Mesendoderm (in vitro differentiated cells): ENCODE measurements at places on chromosomes 3 and 15.

GRCh38 chr3:48738926-48739616 lies 22.1 kb upstream of the IP6K2 start:
- no peak for DNase-seq

- DNase-seq, result no peak
Observed at GRCh38 chr3:61802772-61803171, 241.4 kb downstream of the PTPRG start.

- DNase-seq, result peak; percentile 45
Observed at GRCh38 chr15:83327041-83327440, 42.6 kb upstream of the BNC1 start.

DNA sequence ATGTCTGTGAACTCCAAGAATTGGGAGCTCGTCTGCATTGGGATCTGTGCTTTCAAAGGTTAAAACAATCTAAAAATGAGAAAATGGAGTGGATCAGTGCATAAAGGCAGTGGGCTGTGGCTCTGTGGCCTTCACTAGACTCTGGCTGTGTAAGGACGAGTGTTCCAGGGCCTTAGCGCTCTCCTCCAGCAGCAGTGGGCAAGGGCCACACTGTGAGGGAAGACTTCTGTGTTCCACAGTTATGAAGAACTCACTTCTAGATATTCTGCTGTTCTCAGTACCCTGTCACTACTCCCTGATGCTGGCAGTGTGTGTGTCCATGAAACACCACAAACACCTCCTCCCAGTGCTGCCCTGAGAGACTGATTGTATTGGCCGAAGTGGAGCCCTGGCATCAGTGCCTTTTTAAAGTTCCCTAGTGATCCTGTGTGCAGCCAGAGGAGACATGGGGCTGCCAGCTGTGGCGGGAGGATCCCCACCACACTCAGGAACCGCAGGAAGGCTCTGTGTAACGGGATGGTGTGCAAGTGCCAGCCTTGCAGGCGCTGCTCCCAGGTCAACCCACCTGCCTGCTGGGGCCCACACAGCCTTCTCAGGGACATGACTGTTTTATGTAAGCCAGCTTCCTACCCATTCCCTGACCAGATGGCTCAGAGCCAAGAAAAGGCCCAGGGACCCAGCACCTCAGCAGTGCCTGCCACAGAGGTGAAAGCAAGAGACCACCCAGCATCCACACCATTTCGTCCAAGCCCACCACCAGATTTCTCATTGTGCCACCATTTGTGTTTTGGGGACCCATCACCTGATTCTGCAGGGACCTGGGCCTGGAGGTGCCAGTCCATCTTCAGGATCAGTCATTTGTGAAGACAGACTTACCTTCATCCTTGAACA lies 40.4 kb downstream of the ABTB1 start:
- no peak for DNase-seq

GRCh38 chr3:64578062-64578770 lies 109.6 kb downstream of the ADAMTS9 start:
- no peak for DNase-seq

DNA sequence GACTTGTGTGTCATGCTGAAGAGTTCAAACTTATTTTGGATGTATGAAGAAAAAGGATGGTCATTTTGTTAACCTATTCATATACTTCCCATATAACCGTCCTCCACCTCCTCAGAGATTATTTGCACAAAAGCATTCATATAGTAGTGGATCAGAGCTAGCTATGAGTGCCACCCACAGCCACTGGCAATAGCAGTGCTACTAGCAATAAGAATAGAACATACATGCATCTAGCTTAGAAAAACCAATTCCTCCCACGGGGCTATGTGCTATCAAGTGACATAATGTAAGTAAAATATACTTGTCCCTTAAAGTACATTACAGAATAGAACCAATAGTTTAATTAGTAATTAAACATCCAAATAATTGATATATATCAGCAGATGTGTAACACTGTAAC lies 10.3 kb upstream of the ZBED2 start:
- no peak for DNase-seq

GRCh38 chr15:29795610-29796009 lies 26.7 kb downstream of the TJP1 start:
- no peak for DNase-seq

GRCh38 chr3:73784686-73785392 lies 160.1 kb upstream of the PDZRN3 start:
- DNase-seq, result no peak

GRCh38 chr3:156211583-156211982 lies 91.2 kb downstream of the KCNAB1 start:
- DNase-seq, result no peak

DNA sequence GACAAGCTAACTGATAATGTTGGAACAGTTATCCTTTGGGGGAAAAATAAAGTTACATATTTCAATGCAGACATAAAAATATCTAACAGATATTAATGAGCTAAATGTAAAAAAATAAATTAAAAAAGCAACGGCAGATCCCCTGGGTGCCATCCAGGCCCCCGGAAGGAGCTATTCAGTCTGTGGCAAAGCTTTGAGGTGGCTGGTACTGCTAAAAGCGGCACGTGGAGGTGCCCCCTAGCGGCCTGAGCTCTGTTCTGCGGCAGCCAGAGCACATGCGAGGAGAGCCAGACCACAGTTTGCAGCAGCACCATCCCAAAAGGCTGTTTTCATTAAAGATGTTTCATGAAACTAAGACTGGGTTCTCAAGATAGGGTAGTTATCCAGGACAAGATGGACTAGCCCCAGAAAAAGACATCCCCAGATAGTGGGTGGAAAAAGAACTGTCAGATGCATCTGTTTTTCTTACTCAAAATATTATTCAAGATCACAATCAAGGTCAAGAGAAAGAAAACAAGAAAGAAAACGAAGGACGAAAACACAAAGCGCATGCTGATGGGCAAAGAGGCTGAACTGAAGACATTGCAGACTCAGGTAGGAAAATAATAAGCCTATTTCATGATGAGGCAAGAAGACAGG lies 18.7 kb downstream of the AP3S2 start:
- peak; percentile 75 for DNase-seq

GRCh38 chr3:128997486-128998133 lies 3.5 kb upstream of the EFCC1 start:
- DNase-seq, result no peak

GRCh38 chr3:64501298-64501906 lies 186.4 kb downstream of the ADAMTS9 start:
- no peak for DNase-seq

- DNase-seq, result peak; percentile 60
Observed at GRCh38 chr3:82355228-82355627, 593.8 kb upstream of the GBE1 start.

DNA sequence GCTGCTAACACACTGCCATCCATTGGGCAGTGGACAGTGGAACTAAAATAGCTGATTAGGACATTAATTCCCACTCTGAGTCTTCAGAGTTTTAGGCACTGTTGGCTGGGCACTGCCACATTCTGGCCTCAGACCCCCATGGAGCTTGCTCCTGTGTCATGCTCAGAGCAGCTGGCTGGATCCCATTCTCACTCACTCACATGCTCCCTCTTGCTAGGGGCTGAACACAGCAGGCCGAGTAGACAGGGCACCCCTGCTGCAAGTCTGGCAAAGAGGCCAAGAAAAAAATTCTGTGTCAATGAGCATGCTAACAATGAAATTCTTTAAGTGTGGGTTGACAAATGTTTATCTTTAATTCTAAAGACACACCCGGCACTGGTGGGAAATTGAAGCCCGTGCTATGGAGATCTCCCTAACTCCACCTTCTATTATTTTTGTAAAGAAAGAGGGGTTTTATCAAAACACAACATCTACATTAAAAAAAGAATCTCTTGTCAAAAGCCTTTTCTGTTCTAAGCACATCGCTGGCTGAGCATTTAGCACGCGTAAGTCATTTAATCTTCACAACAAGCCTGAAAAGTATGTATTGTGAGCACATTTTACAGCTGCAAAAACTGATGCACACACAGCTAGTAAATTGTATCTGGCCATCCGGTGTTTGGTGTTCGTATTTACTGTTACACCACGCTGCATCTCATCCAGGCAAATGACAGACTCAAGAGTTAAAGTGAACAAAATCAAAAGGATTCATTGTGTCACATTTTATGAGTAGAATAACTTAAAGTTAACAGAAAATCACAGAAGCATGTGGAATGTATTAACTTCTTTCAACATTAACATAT lies 362.1 kb downstream of the PLOD2 start:
- peak; percentile 50 for DNase-seq

DNA sequence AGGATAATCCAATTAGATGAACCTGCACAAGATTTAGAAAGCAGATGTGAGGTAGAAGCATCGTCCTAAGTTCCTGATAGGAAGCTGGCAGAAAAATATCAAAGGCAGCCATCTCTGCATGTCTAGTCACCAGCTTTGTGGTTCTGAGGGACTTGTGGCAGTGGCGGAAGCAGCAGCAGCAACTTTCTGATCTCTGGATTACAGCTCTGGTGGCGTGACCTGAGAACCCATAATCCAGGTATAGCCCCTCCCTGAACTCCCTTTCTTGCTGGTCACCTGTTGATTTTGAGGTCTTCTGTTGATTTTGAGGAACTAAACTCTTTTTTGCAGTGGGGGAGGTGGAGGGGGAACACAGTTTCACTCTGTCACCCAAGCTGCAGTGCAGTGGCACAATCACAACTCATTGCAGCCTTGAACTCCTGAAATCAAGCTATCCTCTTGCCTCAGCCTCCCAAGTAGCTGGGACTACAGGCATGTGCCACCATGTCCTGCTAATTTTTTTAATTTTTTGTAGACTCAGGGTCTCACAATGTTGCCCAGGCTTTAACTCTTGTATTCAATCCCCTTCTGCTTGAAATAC lies 7.9 kb downstream of the FSIP1 start:
- no peak for DNase-seq

- no peak for DNase-seq
Observed at GRCh38 chr3:181633556-181633955, 78.2 kb upstream of the SOX2 start.

- DNase-seq, result peak; percentile 3
Observed at GRCh38 chr3:147688868-147689267, 279.7 kb downstream of the ZIC1 start.

DNA sequence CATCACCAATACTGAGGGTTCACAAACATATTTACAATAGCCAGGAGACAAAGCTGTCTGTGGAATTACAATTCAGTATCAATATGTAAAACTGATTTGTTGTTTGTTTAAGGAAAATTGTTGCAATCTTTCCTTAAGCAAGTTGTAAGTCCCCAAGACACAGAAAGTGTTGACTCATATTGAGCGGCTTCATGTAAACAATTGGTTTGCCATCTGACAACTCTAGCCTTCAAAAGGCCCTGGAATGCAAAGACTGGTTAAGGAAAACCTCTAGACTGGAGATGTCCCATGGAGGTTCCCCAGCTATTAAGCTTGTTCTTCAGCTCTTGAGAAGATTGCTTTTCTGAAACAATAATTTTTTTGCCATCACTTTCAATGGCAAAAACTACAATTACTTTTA lies 283.7 kb upstream of the PROK2 start:
- DNase-seq, result no peak

GRCh38 chr15:74525945-74526344 lies 15.1 kb upstream of the ARID3B start:
- no peak for DNase-seq

GRCh38 chr3:10546820-10547263 lies 41.5 kb upstream of the ATP2B2 start:
- no peak for DNase-seq

GRCh38 chr3:707041-707440 lies 385.8 kb upstream of the CNTN6 start:
- no peak for DNase-seq

DNA sequence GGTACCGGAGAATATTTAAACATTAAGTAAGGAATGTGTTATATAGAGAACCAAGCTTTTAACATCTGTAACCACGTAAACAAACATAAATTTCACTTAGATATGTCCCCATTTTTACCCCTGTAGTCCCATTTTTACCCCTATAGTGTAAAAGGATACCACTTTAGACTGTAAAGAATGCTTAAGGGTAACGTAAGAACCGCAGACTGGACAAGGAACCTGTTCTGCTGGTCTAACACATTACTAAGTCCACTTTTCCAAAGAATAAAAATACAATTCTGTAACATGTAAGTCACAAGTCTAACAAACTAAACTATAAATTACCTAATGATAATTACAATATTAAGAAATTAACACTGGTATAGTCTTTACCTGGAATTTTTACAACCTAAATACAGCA lies 2.9 kb downstream of the SLC12A6 start:
- DNase-seq, result no peak

- DNase-seq, result peak; percentile 96
Observed at GRCh38 chr3:41710646-41711388, 251.1 kb downstream of the ULK4 start.

GRCh38 chr15:94446441-94446840 lies 215.1 kb downstream of the MCTP2 start:
- no peak for DNase-seq

GRCh38 chr3:30282154-30282696 lies 324.2 kb upstream of the TGFBR2 start:
- peak; percentile 97 for DNase-seq

- DNase-seq, result no peak
Observed at GRCh38 chr3:190205739-190206138, 85.0 kb upstream of the P3H2 start.

DNA sequence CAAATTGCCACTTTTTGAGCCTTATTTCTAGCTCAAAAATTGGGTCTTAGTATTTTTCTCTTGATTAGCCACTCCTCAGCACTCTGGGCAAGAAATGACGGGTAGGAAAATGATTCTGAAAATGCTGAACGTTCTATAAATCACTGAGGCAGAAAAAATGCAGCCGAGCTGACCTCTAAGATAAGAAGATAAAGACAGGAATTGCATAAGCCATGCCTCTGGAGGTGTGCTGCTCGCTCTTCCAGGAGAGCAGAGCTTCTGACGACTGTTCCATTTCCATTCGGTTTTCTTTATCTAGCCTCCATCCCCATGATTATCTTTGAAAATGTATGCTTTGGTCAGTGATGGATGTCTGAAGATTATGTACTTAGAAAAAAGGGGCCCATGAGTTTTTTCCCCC lies 558.8 kb upstream of the ADAMTS9 start:
- DNase-seq, result peak; percentile 34

DNA sequence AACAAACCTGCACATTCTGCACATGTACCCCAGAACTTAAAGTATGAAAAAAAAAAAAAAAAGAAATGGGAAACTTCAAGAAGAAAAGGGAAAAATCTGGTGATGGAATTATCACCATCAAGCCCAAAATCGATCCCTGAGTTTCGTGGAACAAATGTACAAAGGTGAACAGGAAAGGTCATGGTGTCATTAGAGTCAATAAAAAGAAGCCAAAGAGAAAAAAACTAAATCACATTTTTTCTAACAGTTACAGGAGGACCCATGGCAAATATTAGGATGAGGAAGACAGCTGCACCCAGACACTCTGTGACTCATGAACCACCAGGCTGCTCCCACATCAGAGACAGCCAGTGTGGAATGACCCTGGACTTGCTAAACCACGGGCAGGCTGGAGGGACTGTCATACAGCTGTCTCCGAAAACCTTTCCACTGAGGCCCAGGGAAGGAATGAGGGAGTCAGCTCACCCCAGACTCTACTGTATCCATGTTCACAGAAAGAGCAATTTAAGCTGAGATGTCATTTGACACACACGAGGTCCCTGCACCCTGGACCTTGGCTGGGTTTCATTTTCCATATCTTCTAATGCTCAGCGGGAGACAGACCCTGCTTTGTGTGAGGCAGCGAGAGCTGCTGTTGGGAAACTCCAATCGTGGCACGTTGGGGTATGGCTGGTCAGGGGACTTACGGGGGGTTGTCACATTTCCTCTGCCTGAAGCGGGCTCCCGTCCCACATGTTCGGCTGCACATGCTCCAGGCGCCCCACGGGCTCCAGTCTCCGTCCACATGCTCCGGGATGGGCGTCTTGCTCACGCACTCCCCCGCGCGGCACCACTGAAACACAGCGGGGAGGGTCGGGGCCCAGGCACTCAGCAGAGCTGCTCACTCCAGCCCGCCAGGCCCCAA lies 210.2 kb downstream of the ADAMTS17 start:
- DNase-seq, result no peak

GRCh38 chr3:149554826-149555225 lies 80.3 kb downstream of the TM4SF4 start:
- DNase-seq, result no peak
